ENCODE measurements at places on chromosomes 5 and 9.

DNA sequence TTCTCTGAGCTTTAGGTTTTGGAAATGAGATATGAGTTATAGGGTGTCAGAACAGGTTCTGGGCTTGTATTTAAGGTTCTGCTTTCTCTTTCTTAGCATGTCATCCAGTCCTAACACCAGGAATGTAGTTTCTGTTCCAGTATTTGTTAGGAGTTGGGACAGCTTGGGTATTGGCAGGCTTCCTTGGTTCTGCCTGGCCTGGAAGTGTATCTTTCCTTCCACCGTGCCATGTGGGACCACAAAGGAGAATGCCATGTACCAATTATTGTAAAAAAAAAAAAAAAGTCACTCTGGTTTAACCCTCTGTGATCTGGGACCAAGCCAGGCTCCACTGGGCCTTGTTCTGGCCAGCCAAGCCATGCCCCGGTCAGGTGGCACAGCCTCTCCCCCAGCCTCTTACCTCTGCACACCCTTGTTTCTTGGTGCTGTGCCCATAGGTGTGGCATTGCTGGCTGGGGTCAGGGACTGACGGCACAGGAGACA is 47.8 kb downstream of the ARHGAP26 start:
- no peak for DNase-seq

DNA sequence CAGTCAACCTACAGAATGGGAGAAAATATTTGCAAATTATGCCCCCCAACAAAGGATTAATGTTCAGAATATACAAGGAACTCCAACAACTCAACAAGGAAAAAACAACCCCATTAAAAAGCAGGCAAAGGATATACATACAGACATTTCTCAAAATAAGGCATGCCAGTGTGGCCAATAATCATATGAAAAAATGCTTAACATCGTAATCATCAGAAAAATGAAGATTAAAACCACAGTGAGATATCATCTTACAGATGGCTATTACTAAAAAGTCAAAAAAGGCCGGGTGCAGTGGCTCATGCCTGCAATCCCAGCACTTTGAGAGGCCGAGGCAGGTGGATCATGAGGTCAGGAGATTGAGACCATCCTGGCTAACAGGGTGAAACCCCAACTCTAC is 103.2 kb downstream of the KLHL3 start:
- DNase-seq = no peak

GRCh38 chr5:180173875-180174586 is 35.0 kb downstream of the RASGEF1C start:
- DNase-seq = no peak

DNA sequence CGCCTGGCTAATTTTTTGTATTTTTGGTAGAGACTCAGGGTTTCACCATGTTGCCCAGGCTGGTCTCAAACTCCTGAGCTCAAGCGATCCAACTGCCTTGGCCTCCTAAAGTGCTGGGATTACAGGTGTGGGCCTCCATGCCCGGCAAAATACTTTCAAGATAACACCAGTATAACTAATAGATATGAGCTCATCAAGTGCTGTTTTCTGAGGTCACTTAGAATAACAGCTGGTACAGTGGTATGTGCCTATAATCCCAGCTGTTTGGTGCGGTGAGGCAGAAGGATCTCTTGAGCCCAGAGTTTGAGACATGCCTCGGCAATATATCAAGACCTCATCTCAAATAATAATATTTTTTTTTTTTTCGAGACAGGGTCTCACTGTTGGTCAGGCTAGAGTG is 30.5 kb upstream of the CREBRF start:
- DNase-seq = no peak

GRCh38 chr5:33238826-33239695 is 201.7 kb upstream of the TARS1 start:
- no peak for DNase-seq

DNA sequence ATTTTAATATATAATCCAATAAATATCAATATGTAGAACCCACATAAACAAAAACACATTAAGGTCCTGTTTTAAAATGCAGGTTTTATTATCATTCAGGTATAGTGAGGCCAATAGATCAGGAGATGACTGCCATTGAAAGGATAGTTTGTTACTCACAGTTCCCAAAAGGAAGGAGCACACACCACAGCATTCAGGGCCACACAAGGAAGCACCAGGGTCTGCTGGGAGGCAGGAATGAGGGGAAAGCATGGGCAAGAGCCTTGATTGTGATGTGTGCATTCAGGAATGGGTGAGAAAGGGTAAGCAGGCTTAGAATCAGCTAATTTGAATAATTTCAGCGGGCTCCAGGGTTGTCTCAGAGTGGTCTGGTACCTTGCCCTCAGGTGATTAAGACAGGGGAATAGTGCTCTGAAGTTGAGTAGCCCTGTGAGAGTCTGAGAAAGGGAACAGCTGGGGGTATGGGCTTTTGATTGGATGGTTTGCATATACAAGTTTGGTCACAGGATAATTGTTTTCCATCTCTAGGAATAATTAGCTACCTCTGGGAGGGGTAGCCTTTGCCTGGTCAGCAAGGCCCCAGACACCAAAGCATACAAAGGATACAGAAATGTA is 19.8 kb upstream of the OTULIN start:
- no peak for DNase-seq

DNA sequence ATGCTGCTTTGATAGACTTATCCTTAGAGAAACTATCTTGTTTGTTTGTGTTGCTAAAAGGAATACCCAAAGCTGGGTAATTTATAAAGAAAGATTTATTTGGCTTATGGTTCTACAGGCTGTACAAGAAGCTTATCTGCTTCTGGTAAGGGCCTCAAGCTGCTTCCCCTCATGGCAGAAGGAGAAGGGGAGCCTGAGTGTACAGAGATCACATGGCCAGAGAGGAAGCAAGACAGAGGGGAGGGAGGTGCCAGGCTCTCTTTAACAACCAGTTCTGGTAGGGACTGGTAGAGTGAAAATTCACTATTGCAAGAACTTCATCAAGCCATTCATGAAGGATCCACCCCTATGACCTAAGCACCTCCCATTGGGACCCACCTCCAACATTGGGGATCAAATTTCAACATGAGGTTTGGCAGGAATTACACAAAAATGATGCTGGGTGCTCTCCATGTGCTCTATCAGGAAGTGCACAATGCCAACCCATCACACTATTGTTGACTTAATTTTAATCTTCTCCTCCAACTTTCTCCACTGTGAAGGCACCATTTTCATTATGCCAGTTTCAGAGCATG is 115.1 kb upstream of the SHB start:
- DNase-seq = peak; percentile 4

GRCh38 chr9:87889882-87890252 is 7.2 kb downstream of the SPATA31E1 start:
- no peak for DNase-seq

DNA sequence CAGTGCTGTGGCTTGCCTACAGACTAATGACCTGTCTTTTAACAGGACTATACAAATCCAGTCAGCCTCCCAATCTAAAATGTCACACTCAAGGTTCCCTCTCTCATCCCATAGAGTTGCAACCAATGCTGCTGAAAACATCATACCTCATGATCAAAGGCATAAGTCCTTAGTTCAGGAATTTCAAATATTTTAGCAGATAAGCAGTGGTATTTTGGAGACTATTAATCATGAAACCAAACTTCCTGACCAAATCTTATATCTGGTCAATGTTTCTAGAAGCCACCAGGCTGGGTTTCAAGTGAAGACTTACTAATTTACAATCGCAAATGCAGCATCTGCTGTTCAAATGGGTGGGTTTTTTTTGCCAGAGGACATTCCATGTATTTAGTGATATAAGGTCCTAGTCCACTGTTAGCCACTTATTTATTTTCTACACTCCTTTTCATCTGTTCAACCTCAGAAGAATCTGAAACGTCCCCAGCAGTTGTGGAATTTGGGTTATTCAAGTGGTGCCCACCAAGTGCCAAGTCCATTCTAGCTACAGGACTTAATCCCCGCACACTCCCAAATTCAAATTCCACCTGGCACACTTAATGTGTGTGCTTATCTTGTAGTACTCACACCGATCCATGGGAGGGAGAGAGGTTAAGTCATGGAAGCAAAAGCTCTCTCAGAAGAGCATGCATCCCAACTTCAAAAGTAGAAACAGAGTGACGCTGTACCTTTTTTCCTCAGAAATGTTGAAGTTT is 5.8 kb downstream of the TAS2R1 start:
- DNase-seq = peak; percentile 8

DNA sequence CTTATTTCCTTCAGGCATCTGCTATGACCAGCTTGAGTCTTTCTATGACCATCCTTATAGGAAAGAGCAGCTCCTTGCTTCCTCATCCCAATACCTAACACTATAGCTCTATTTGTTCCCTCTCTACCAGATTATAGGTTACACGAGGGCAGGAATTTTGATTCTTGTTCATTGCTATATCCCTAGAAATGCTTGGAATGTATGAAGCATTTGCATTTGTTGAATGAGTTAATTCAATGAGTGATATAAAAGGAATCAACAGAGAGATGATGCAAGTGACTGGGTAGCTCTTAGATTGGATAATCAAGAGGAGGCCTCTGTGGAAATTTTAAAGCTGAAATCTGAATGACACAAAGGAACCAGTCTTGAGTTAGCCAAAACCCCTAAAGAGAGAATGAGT is 13.9 kb downstream of the ZCCHC9 start:
- DNase-seq = peak; percentile 57

DNA sequence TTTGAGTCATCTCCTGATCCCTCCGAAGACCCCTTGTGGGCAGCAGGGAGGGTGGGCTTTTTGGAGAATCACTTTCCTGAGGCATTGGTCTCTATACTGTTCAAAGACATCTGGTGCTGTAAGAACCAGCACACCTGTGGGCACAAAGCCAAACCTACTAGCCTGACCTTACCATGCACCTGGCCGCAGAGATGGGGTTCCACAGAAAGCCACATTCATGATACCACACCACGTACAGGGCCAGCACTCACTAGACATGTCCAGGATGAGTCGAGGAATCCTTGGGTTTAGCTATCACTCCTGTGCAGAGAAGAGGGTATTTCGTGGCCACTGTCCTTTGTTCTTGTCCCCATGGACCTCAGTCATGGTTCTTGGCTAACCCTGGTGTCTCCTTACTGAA is 203.4 kb downstream of the CACNA1B start:
- no peak for DNase-seq

DNA sequence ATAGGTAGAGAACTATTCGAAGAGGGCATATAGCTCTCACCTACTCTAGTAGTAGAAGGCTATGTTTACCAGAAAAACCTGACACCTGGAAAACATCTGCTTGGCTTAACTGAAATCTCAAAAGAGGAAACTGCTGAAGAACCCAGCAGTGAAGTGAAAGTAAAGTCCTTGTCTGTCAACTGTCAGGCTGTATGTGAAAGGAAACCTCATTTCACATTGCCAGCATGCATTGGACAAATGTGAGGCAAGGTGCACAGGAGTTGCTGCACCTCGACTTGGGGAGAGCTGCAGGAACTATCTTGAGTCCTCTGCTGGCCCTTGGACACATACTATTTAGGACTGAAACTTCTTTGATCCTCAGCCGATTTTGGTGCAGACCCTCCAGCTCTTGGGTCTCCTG is 53.3 kb downstream of the NREP start:
- no peak for DNase-seq

DNA sequence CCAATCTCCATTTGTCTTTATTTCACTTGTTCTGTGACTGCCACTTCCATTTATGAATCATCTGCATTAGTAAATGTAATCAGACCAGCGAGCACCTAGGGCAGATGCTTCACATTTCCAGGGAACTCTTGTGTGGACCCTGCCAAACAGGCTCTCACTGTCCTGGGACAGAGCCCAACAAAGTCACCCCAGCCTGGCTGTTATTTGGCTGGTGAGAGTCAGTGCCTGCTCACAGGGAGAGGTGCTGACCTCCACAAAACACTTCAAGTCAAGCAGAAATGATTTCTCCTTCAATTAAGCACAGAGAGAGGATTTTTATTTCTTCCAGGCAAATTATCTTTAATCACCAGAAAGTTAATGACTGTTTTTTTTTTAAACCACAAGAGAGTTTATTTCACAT is 568.0 kb downstream of the MTRR start:
- DNase-seq = no peak

- DNase-seq = no peak
Observed at GRCh38 chr9:129231022-129231739, 53.1 kb upstream of the IER5L start.

DNA sequence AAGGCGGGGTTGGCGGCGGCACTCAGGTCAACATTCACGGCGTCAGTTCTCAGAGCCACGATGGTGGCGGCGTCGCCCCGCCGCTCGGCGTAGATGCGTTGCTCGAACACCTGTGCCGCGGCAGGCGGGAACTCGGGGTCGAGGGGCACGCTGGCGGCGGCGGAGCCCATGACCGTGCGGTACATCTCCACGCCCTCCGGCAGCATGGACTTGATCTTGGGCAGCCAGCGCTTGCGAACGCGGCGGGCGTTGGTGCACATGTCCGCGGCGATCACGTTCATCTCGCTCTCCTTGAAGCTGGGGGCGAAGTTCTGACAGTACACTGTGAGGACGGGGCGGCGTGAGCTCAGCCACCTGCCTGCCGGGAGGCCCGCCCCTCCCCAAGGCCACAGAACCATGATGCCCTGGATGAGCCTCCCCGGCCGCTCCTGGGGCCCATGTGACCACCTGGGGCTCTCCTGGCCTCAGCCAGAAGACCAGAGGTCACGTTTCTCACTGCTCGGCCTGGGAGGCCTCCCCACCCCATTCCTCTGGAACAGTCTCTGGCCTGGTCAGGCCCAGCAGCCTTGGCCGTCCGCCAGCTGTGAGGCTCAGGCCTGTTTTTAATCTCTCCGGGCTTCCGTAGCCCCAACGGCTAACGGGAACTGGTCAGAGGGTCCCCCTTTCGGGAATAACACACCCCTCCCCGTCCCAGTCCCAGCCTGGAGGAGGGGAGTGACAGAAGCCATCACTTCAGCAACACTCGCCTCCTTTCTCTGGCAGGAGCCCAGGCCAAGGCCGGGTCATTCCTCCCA is 50.7 kb upstream of the UBAC1 start:
- no peak for DNase-seq

DNA sequence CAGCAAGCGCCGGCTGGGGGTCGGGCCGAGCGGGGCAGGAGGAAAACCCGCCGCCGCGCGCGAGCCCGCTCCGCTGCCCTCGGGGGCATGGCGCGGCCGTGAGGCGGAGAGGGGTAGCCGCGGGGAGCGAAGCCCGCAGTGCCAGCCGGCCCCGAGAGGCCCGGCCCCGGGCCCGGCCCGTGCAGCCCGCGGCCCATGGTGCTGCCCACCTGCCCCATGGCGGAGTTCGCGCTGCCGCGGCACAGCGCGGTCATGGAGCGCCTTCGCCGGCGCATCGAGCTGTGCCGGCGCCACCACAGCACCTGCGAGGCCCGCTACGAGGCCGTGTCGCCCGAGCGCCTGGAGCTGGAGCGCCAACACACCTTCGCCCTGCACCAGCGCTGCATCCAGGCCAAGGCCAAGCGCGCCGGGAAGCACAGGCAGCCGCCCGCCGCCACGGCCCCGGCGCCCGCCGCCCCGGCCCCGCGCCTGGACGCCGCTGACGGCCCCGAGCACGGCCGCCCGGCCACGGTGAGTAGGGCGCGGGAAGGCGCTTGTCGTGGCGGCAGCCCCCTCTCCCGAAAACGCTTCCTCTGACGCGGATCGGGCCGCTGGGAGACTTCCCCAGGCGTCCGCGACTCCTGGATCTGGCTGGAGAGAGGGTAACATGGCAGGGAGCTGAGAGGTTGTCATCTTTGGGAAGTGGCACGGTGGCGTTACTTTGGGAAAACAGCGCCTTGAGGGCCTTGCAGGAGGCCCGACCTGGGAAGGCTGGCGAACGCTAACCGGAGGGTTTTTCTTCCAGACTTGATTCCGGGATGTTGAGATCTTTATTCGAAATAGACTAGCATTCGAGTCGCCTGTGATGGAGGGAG is 523 bp downstream of the MAML1 start:
- no peak for DNase-seq

- no peak for DNase-seq
Observed at GRCh38 chr9:92446536-92446935, 22.3 kb upstream of the OMD start.

GRCh38 chr9:130060296-130060695 is 6.6 kb downstream of the GPR107 start:
- DNase-seq = no peak

GRCh38 chr9:113952676-113953075 is 76.6 kb downstream of the ZNF618 start:
- no peak for DNase-seq
